ENCODE measurements at places on chromosomes 1 and 21.

DNA sequence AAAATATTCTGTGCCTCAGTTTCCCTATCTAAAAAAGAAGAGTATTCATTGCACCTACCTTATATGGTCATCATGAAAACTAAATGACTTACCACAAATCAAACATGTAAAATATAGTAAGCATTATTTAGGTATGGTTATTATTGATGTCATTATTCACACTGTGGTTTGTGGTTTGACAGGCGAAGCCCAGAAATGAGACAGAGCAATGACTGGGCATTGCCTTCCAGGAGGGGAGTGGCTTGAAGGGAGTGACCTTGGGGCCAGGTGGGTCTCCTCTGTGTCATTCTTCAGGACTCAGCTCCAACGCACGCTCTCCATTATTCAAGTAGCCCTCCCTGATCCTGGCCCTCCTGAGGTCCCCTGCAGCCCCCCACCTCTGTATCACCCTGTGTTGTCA, 133.7 kb downstream of the DMRTA2 start:
- no peak overlapping the region for H3K4me3 ChIP-seq
- no peaks in the 10 kb centered on the region for H3K36me3 ChIP-seq
- DNase-seq: no peak
- H3K4me1 ChIP-seq: no peaks in the 10 kb centered on the region

GRCh38 chr1:232477728-232478127, 152.2 kb downstream of the SIPA1L2 start:
- no peak overlapping the region for H3K4me3 ChIP-seq
- H3K36me3 ChIP-seq: no peaks in the 10 kb centered on the region
- no peaks in the 10 kb centered on the region for H3K4me1 ChIP-seq
- H3K27ac ChIP-seq: no peak overlapping the region

DNA sequence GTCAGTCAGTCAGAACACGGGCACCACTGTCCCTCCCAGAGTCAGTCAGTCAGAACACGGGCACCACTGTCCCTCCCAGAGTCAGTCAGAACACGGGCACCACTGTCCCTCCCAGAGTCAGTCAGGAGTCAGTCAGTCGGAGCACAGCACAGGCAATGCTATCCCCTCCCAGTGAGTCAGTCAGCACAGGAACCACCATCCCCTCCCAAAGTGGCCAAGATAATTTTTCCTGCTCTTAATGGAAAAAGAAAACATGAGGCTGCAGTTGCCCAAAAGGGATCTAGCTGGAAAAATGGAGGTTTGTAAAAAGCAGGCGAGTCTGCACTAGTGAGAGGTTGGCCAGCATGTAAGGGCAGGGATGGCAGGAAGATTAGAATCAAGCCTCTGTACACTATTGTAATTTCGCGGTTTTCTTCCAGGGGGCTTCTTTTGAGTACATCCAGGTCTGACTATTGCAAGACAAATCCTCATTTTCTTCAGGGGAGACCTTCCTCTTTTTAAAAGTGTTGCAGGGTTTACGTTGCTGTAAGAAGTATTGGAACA, 213.8 kb downstream of the SIPA1L2 start:
- no peak overlapping the region for H3K4me3 ChIP-seq
- no peaks in the 10 kb centered on the region for H3K27me3 ChIP-seq
- H3K27ac ChIP-seq: no peak overlapping the region
- no peaks in the 10 kb centered on the region for H3K4me1 ChIP-seq
- no peaks in the 10 kb centered on the region for H3K36me3 ChIP-seq

- no peak overlapping the region for H3K4me3 ChIP-seq
- no peak for DNase-seq
- no peaks in the 10 kb centered on the region for H3K27me3 ChIP-seq
- H3K4me1 ChIP-seq: no peaks in the 10 kb centered on the region
These were observed 36.3 kb downstream of the MARK1 start for GRCh38 chr1:220564216-220564615.

DNA sequence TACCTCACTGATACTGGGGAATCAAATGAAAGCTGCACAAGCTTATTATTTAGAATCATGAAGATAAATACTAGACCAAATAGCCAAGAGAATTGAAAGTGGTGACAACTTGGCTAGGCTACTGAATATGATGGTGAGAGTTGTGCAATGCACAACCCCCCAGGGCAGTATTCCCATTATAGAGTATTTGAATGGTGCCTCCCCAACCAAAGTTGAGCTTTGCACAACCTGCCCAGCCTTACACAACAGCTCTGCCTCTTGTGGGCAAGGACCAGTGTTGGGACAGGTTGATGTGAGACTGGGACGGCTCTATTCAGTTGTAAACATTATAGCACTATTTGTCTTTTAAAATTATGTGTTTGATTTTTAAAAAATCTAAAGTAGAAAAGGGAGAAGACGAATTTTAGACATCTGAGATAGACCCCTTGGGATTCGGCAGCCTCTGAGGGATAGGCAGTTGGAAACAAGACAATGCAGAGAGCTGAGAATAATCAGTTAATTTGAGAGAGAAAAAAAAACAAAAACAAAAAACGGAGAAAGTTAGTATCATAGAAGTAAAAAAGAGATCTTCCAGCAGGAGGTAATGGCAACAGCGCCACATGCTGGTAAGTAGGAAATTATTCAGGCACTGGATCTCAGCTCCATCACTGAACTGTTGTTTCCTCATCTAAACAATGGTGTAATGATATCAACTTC, 91.0 kb upstream of the KCNA3 start:
- H3K4me3 ChIP-seq: no peak overlapping the region
- no peak for DNase-seq
- no peaks in the 10 kb centered on the region for H3K4me1 ChIP-seq
- H3K27me3 ChIP-seq: no peaks in the 10 kb centered on the region

GRCh38 chr21:45853703-45854342, 127.7 kb upstream of the COL6A1 start:
- no peak overlapping the region for H3K4me3 ChIP-seq
- no peaks in the 10 kb centered on the region for H3K27me3 ChIP-seq
- no peaks in the 10 kb centered on the region for H3K4me1 ChIP-seq
- H3K36me3 ChIP-seq: no peaks in the 10 kb centered on the region
- DNase-seq: no peak

- no peaks in the 10 kb centered on the region for H3K36me3 ChIP-seq
- H3K4me3 ChIP-seq: no peak overlapping the region
- no peak overlapping the region for H3K27ac ChIP-seq
These were observed 14.4 kb upstream of the FNBP1L start for GRCh38 chr1:93433407-93433961.

GRCh38 chr1:201173736-201174135, 16.9 kb upstream of the IGFN1 start:
- no peak for DNase-seq
- H3K4me3 ChIP-seq: no peak overlapping the region
- H3K4me1 ChIP-seq: peaks cover 10% of the 10 kb centered on the region
- no peaks in the 10 kb centered on the region for H3K36me3 ChIP-seq
